ENCODE measurements at places on chromosomes 5 and 9.

DNA sequence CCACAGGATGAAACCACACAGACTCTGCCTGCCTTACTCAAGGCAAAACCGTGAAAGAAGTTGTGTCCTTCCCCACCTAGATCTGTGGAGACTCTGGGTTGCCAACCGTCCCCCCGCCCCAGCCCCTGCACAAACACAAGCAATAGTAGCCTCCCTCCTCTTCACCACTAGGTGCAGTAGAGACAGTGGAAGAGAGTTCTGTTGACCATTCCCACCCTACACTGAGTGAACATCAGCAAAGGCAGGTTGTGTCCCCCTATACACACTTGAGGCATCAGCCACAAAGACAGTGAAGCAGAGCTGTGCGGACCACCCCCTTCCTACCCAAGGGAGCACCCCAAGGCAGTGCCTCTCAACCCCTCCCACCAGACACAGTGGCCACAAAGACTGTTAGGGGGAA, 223.7 kb upstream of the NFIL3 start:
- DNase-seq: no peak

DNA sequence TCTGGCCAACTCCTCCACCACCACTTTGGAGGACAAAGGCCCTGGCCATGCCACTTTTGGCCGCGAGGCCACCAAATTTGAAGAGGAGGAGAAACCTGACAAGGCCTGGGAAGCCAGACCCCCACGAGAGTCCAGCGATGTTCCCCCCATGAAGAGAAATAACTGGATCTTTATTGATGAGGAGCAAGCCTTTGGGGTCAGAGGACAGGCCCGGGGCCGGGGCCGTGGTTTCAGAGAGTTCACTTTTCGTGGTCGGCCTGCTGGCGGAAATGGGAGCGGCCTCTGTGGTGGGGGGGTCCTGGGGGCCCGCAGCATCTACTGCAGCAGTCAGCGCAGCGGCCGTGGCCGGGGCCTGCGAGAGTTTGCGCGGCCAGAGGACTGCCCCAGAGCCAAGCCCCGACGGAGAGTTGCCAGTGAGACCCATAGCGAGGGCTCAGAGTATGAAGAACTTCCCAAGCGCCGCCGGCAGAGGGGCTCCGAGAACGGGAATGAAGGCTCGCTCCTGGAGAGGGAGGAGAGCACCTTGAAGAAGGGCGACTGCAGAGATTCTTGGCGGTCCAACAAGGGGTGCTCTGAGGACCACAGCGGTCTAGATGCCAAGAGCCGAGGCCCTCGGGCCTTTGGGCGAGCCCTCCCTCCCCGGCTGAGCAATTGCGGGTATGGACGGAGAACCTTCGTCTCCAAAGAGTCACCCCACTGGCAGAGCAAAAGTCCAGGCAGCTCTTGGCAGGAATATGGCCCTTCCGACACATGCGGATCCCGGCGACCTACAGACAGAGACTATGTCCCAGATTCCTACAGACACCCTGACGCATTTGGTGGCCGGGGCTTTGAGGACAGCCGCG, 27.4 kb upstream of the POMT1 start:
- no peak for DNase-seq

DNA sequence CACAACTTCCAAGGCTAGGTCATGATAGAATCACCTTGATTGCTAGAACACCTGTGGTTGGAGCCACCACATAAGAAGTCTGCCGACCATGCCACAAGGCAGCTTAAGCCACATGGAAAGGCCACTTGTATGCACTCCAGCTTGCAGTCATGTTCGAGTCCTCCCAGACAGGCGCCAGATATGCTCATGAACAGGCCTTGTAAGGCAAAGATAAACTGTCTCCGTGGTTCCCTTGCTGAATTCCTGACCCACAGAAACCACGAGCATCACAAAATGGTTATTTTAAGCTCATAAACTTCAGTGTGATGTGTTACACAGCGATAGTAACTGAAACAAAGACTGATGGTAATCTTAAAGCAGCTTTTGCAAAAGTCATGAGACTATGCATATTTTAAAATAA, 188.4 kb upstream of the DAPK1 start:
- no peak for DNase-seq

GRCh38 chr9:123063177-123063598, 29.7 kb downstream of the GPR21 start:
- DNase-seq: no peak

- DNase-seq: no peak
Measured at GRCh38 chr9:111386386-111386785, 56.4 kb upstream of the OR2K2 start.

DNA sequence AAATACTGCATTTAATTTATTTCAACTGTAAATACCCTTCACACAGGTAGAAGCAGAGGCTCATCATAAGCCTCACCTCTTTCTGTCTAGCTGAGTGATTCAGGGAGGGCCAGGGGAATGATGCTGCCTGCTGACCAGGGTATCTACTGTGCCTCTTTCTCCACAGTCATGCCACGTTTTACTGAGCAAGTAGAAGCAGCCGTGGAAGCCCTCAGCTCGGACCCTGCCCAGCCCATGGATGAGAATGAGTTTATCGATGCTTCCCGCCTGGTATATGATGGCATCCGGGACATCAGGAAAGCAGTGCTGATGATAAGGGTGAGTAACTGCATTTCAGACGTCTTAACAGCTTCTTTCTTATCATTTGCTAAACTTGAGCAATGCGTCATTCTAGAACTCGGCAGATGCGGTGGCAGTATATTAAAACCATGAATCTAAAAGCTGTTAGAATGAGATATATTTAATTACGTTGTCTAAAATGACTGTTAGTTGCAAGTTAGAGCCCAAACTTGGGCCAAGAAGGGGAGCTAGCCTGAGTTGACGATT, 50.0 kb upstream of the LRRTM2 start:
- no peak for DNase-seq

DNA sequence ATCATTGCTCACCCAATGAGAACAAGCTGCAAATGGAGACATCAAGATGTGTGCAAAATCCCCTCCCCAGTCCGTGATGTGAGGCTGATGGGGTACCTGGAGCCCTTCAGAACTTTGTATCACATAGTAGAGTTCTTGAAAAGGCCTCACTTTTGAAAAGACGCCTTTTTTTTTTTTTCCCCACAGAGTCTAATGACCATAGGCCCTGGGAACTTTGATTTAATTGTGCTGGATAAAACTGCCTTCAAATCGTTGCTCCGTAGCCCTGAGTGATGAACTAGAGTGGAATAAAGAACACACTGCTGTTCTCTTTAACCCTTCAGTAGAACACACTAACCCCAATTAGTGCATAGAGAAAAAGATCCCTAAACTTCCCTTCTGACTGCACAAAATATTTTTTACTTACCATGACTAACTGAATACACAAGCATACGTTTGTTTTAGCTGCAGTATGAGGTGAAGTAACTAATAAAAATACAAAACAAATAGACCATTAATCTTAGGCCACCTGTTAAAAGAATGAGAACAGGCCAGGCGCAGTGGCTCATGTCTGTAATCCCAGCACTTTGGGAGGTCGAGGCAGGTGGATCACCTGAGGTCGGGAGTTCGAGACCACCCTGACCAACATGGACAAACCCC, 15.1 kb downstream of the PSAT1 start:
- no peak for DNase-seq

DNA sequence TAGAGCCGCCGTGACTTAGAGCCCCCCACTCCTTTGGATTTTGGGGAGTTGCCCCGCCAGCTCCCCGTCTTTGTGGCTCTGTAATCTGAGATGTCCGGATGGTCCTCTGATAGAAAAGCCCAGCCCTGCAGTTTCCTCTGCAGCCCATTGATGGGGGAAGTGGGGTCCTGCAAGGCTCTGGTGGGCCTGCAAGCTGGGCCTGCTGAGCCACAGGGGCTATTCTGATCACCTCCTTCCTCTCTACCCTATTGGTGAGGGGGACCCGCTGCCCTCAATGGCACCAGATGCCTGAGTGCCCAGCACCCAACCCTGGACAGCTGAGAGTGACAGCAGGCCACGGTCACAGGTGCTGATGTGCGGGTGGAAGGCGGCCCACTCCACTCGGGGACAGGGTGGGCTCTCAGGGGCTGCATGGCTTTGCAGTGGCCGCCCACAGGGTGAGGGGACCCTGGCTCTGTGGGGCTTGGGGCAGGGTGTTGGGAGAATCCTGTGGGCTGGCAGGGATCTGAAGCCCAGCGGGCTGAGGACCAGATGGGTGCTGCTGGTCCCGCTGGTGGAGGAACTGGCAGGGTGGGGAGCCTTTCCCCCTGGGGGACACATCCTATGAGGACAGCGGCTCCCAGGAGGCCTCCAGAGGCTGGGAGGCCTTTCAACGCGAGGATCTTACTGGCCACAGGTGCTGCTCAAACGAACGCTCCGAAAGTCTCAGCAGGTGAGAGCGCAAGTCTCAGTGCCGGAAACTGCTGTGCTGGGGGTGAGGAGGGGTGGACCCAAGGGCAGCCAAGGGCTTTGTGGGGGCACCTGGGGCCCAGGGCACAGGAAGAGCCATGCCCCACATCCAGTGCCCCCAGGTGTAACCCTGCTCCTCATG, 30.0 kb upstream of the LPCAT1 start:
- no peak for DNase-seq

DNA sequence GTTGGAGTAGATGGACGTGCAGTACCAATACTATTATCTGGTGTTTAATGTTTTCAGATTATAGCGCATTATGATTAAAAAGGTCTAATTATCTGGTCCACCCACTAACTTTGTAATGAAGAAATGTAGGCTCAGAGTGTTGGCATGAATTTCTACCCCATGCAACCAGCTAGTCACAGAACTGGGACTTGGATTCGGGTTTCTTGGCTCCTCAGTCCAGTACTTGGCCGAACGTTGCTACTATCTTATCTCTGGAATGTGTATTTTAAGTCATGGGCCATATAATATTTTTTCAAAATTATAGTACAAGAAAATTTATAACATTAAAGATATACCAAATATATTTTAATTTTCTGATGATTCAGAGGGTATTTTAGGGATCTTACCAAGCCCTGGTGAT, 657.5 kb upstream of the DMAC1 start:
- no peak for DNase-seq

DNA sequence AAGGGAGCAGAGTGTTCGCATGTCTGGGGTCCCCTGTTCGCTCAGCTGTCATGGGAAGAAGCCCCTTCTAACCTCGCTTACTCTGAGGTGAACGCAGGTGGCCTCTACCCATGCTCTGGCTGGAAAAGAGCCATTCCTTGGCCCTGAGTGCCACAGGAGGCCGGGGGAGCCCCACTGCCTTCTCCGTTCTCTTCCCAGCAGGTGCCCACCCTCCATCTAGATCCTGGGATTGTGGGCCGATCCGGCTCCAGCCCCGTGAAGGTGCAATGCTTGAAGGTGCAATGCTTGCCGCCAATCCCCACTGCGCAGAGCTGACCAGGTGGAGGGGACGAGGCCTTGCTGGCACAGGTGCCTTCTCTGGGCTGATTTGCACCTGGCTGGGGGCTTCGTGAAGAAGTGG, 95.4 kb downstream of the MRPL36 start:
- no peak for DNase-seq

GRCh38 chr5:79418276-79418675, 95.7 kb downstream of the HOMER1 start:
- DNase-seq: no peak

DNA sequence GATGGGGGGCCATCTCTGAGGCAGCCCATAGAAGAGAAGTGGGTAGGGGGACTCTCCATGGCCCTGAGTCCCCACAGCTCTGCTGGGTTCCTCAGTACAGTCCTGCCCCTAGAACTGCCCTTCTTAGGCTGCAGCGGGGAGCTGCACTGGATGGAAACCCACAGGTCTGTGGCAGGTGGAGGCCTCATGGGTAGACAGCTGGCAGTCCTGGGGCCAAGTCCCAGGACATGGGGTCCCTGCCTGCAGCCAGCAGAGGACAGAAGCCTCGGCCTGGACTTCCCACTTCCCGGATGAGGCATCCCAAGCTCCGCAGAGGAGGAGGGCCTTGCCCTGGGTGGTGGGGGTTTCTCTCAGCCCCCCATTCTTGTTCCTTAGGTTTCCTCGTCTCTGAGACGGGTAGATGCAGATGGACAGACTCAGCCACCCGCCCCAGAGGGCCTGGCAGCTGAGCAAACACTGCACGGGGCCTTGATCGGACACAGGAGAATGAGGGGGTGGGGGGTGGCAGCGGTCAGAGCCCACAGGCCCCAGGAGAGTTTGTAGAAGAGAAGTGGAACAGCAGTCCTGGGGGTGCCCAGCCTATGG, 153.8 kb downstream of the C9orf50 start:
- no peak for DNase-seq

- DNase-seq: no peak
Measured at GRCh38 chr9:70962761-70963440, 158.5 kb downstream of the TRPM3 start.

DNA sequence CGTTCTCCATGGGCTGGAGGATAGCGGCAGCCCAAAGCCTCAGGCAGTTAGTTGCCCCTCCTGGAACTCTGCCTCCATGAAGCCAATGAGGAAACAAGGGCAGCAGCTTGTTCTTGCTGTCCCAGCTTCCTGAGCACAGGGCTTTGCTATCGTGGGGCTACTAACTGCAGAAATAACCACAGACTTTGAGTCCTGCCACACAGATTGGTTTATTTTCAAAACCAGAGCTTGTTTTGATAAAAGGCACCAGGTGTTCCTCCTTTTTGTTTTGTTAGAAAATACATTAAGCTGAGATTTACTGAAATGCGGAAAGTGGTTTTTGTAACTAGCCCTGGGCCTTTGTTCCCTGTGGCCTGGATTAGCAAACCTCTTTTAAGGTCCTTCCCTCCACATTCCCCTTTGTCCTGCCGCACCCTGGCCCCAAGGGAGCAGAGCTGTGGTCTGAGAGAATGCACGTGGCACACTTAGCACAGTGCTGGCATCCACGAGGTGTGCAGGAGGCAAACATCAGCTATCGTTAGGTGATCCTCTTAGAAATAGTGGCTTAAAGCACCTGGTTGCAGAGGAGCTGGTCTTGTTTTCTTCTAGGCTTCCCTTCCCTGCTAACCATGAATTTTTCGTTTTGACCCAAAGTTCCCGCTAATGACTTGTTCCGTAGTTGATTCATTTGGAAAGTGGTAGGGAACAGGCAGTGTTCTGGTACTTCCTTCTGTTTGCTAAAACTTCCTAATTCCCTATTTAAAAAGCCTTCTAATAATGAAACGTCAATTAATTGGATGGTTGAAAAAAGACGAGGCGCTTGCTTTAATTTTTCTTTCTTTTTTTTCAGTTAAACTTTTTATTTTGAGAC, 21.5 kb downstream of the MVB12B start:
- peak; percentile 53 for DNase-seq

GRCh38 chr5:140591747-140592372, 27.2 kb downstream of the SLC35A4 start:
- DNase-seq: no peak

DNA sequence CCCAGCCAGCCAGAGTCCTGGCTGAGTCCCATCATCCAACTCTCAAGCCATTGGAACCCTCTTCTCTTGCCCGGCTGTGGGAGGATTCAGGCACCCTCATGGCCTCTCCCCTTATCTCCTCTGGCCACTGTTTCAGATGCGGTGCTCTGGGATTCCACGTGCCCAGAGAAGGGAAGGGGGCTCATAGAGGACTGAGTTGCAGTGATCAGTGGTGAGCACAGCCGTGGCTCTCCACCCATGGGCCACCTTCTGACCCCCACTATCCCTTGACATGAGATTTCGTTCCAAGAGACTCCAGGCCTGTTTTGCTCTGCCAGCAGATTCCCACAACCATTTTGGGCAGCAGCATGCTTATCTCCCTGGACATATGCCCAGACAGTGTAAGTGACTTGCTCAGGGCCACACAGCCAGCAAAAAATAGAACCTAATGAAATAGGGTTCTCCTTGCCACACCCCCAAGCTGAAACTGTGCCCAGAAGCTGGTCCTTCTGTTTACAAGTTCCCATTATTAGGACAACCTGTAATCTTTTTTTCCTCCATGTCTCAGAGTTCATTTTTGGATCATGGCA, 2.7 kb downstream of the GPX3 start:
- no peak for DNase-seq

GRCh38 chr5:98773214-98773463, 324 bp upstream of the RGMB start:
- DNase-seq: peak; percentile 91

- DNase-seq: no peak
Measured at GRCh38 chr5:53965459-53965858, 344.9 kb downstream of the ARL15 start.
